HepG2 (cell line): ENCODE measurements at places on chromosomes 16 and 17. TPM values are rescaled to one million over a fixed set of nuclear protein-coding genes. Genes with fewer than 3 reads are reported as not detected.

The MT1E gene
- 1,072 and 1,398 TPM in 2 replicates for total RNA-seq

The SLC16A11 gene
- total RNA-seq, result not detected in 2 replicates

The AARSD1 gene
- 24.7 and 29.8 TPM in 2 replicates for total RNA-seq

The TMUB2 gene
- 18.7 and 26.9 TPM in 2 replicates for total RNA-seq

The HASPIN gene
- 7.8 and 8.1 TPM in 2 replicates for total RNA-seq

The GAST gene
- 0.42 TPM in 1 of 2 replicates, not detected in the other for total RNA-seq
